ENCODE measurements at places on chromosomes 5 and 9.

DNA sequence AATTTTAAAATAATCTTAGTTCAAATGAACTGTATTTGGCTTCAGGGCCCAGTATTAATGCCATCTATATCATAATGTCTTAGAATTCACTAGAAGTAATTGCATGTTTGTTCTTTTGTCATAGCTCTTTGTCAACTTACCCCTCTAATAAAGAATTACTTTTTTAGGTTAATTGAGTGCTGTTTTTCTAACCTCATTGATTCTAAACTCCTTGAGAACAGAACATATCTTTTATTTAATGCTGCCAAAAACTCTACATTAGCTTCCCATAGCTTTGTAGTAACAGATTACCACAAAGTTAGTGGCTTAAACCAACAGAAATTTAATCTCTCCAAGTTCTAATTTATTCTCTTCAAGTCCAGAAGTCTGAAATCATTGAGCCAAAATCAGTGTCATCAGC is 242.4 kb downstream of the LURAP1L start:
- DNase-seq: no peak

GRCh38 chr9:108869092-108869725 is 7.1 kb downstream of the ACTL7A start:
- DNase-seq: peak; percentile 32

GRCh38 chr9:110619831-110620230 is 40.3 kb upstream of the SVEP1 start:
- DNase-seq: no peak

DNA sequence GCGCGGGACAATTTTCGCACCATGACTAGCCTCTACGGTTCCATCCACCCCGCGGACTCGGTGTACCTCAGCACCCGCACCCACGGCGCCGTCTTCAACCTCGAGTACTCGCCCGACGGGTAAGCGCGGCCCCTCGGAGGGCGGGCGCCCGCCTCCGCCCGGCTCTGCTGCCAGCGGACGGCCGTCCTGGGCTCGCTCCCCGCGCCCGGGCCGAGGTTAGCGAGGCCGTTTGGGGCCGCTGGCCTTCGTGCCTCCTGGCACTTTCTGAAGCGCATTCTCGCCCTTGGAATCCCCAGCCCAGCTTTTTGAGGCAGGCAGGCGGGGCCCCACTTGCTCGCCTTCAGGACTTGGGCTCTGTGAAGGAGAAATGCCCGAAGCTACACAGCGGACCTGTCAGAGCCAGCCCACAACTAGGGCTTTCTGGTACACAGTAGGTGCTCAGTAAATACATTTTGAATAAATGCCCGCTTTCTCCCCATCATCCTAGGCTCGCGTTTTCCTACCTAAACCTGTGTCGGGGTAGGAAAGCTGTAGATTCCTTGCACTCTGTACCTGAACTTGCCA is 772 bp downstream of the DCAF10 start:
- no peak for DNase-seq

GRCh38 chr9:26863074-26863473 is 29.5 kb downstream of the CAAP1 start:
- DNase-seq: no peak

- DNase-seq: no peak
Observed at GRCh38 chr9:14843163-14843562, 67.1 kb downstream of the FREM1 start.

GRCh38 chr5:87051502-87052113 is 216.1 kb upstream of the RASA1 start:
- no peak for DNase-seq

- DNase-seq: no peak
Observed at GRCh38 chr5:177099422-177100093, 12.8 kb downstream of the FGFR4 start.

DNA sequence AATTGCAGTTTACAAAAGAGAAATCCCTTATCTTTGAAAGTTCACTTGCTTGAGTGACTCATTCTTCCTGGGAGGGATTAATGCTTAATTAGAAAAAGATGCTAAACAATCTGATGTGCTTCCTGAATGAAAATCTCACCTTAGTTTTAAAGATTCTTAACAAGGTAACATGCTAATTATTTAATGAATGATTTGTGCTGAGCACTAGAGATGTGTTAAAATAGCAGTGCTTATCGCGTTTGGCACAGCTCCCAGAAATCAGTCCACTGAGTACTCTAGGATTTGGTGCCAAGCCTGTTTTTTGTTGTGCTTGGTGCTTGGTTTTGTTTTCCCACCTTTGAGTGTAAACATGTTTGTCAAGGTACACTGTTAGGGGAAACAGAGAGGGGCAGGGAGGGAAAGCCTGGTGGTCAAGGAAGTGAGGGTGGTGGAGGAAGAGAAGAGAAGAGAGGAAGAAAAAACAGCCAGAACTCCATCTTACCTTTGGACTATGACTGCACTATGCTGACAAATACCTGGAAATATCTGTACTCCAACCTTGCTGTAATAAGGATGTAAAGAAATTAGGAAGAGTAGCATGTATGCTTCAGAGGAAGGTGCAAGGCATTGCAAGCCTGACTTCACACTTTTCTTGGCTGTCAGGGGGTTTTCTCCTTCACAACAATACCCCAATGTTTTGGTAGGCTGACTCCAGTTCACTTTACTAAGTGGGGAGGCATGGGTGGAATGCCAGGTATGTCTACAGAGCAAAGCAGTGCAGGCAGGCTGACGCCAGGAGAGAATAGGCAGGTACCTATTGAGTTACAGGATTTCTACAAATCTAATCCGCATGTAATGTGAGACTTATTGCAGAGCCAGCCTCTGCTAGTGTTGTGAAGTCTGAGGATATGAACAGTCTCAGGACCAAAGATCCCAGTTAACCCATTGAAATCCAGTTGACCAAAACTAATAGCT is 157.2 kb upstream of the ISL1 start:
- no peak for DNase-seq

DNA sequence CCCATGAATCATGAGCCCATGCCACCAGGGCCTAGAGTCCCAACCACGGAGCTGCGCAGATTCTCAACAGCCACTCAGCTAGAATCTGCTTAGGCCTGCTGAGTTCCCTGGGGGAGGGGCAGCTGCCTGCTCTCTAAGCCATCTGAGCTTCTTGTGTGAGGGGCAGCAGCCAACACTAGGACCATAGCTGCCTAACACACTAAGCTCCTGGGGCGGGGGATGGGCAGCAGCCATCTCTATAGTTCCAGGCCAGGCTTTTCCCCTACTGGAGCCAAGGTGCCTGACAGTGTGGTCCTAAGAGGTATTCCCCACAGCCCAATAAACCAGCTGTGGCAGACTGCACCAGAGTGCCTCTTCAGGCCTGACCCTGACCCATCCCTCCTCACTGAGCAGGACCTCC is 255.9 kb upstream of the ACO1 start:
- DNase-seq: no peak

DNA sequence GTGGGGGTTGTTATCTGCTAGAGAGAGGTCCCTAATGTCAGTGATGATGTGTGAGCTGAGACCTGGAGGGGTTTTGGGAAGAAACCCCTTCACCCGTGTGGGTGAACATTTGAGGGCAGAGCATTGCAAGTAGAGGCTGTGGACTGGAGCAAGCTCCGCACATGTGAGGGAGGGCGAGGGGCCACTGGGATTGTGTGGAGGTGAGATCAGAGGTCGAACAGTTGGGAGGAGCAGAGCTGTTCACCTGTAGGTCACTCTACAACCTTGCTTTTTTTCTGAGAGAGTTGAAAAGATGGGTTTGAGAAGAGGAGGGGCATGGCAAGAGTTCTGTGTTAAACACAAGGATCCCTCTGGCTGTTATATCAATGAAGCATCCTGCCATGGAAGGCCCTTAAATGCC is 480.4 kb upstream of the ZNF608 start:
- no peak for DNase-seq

- no peak for DNase-seq
Observed at GRCh38 chr5:95241635-95242034, 43.3 kb downstream of the MCTP1 start.

DNA sequence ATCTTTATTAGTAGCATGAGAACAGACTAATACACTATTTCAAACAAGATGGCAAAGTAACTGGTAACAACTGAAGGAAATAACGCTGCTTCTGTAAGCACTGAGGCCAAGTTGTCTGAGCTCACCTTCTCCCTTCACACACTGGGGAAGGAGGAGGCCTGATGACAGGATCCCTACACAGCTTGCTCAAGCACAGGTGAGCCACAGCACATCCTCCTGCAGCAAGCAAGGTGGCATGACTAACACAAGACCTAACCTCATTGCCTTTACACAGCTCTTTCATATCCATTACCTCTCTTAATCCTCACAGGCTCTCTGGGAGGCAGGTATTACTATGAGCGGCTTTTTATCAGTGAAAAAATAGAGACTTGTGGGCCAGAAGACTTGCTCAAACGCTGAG is 83.3 kb downstream of the ARL15 start:
- no peak for DNase-seq

DNA sequence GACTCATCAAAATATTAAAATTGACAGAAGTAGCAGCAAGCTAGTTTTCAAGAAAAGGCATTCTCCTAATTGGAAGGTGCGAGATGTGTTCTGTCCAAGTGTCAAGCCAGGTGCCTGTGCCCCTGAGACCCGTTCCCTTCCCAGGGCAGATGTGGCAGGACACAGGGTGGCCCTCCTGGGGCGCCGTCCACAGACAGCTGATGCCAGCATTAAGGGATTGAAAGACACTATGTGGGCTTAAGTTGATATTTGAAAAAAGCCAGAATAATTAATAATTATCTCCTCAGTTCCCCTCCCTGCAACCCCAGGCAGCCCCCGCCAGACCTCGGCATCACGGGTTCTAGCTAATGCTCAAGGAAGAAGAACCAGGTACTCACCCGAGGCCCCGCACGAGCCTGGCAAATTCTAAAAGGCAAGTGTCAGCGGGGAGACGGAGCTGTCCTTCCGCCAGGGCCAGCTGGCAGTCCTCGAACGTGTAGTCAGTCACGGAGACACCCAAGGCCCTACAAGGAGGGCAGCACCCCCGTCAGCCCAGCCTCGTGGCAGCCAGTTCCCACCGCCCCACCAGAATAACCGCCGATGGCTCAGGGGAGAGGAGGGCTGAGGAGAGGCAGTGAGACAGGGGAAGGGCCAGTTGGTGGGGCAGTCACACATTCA is 29.1 kb upstream of the SLC6A3 start:
- no peak for DNase-seq

- DNase-seq: no peak
Observed at GRCh38 chr5:123035360-123035917, 1.1 kb downstream of the PPIC start.

GRCh38 chr9:75147638-75148037 is 59.3 kb downstream of the OSTF1 start:
- no peak for DNase-seq

- DNase-seq: no peak
Observed at GRCh38 chr9:136143215-136144001, 24.7 kb upstream of the TMEM250 start.

DNA sequence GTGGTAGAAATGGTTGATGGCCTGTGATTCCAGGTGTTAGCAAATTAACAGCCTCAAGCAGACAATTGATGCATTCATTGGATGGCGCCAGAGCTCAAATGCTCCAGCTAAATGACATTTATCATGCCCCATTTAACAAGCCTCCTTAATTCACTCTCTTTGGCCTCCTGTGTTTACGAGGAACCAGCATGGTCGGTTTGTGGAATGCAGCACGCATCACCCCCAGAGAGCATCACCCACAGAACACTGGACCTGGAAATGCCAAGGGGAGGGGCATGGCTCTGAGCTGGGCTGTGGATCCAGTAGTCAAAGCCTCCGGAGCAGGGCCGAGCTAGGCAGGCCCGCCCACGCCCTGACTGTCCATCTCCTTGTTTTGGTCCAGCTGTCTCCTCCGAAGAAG is 434.0 kb downstream of the GADD45G start:
- DNase-seq: no peak

DNA sequence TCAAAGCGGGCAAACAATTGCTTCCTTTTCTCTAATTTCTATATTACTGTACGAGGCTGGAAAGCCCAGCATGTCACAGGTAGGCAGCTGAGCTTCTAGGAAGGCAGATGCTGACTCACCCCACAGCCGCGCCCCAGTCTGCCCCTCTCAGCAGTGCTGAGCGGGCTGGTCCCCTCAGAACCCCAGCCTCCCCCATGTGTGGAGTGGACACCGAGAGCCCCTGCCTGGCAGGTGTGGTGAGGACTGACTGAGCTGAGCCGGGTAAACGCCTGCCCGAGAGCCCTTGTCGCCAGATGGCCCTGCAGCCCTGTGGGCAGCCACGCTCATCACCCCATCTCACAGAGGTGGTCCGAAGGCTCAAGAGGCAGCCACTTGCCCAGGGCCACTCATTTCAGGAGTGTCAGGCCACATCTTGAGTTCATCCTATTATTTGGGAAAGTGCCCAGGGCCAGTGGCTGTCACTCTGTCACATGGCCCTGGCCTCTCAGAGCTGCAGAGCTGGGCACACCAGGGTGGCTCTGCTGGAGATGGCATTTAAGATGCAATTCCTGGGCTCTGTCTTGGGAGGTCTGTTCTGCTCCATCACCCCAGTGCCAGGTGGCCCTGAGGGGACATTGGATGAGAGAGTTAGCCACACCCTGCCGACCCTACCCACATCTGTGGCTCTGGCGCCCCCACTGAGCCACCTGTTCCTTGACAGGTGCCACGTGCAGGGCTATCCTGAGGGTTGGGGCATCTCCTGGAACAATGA is 12.4 kb downstream of the CARD19 start:
- DNase-seq: no peak

DNA sequence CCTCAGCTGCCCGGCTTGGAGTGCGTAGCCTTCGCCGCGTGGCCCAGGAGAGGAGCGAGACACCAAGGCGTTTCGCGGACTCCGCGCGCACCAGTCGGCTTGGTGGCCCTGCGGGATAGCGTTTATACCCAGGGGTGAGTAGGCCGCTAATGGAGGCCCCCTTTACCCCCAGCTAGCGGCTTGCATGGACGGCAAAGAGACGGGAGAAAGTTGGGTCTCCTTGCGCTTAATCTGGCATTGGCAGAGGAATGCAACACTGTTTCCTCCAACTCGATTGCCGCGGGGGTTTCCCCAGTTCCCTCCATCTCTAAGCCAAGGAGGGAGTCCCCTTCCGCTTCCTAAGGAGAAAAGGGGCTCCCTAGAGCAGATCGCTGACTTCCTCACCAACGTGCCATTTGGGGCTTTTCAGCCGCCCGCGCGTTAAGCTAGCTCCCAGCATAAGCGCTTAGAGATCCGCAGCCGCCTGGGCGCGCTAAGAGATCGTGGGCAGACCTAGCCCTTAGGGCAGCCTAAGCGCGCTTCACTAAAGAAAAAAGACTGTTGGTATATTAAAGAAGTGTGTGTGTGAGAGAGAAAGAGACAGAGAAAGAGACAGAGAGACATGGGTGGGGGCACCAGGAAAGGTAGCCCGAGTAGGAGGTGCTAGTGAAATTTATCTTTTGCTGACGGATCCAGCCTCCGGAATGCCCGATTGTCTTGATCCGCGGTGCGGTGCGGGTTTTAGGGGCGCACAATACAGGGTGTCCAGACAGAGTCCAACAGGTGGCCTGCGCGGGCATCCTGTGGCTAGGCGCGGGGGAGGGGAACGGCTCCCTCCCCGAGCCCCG is 597.9 kb upstream of the SGCD start:
- DNase-seq: no peak

- DNase-seq: no peak
Observed at GRCh38 chr9:70340572-70340971, 73.9 kb downstream of the KLF9 start.
